ENCODE measurements at places on chromosomes 5 and 9.
A peak's percentile ranks its signal among the peaks of the same experiment; 100 is the strongest.

GRCh38 chr9:96413302-96414221, 4.6 kb downstream of the ZNF367 start:
- no peak for DNase-seq

- no peak for DNase-seq
These were observed 27.9 kb downstream of the FAM169A start for GRCh38 chr5:74838262-74838661.

DNA sequence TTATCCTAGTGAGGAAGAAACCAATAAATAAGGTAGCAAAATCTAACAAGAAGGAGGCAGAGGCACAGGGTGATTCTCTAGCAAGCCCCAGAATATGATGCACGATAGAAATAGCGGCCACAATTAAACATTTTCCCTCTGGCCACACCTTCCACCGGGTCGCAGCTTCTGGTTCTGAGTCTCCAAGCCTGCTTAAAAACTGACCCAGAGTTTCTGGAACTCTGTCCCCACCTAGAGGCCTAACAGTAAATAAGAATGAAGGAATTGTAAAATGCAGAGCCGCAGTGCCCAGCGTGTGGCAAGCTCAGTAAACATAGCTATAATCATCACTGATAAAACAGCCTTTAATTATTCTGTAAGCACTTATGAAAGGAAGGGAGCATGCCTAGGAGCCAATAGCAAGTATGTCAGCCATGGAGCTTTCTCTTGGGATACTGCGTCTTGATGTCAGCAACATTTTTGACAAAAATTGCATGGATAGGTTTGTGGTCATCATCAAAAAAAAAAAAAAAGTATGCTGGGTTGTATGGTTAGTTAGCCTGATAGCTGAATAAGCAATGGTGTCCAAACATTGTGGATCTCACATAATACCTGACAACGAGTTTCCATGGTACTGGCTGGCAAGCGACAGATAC, 465.5 kb downstream of the DNAH5 start:
- DNase-seq = peak; percentile 25

DNA sequence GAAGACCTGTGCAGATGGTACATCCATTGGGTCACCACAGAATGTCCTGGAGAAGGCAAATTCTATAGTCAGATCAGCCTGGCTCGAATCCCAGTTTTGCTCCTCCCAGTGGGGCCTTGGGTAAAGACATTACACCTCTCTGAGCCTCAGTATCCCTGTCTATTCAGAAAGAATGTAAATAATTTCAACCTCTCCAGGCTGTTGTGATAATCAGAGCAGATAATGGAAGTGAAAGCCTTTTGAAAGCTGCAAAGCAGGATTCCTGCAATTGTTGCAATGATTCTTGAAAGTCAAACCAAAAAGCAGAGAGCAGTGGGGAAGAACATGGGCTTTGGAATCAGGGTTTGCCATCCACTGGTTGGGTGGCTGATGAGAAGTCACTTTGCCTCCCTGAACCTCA, 63.2 kb downstream of the LHX2 start:
- DNase-seq = no peak

DNA sequence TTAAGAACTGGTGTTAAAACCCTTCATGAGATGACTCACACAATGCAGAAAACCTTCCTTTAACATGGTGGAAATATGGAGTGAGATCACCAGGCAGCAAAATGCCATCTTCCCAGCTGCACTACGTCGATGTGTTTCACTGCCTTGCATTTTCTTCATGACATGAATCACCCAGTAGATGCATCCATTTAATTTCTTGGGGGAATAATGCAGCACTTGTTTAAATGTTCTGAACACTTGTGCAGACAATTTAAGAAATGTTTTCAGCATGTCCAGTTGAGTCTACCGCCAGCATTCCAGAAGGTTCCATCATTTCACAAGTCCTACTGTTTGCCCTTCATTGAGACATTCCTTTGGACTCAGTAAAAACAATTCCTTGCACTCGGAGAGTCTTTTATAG, 81.6 kb downstream of the ADAMTS16 start:
- DNase-seq = no peak

DNA sequence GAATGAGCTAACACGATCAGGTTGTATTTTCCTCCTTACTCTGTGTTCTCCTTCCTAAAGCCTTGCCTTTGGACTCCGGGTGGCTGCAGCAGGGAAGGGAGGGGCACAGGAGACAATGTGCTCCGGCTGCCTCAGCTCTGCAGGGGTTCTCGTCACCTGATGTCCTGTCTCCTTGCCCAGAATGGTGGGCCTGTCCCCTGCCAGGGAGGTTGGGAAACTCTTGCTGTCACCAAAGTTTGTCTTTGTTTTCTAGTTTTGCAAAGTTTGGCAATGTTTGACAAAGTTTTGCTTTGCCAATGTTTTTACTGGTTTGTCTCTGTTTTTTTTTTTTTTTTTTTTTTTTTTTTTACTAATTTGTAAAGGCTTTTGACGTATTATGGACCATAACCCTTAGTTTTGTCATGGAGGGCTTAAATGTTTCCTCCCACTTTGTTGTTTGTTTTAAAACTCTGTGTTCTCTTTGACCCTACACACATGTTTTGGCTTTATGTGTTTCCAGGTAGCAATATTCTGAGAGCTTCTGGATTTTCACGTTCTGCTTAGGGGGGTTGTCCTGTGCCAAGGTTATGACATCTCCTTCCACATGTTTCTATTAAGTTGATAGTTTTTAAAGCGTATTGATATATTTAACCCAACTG, 49.3 kb downstream of the GADD45G start:
- DNase-seq = no peak

DNA sequence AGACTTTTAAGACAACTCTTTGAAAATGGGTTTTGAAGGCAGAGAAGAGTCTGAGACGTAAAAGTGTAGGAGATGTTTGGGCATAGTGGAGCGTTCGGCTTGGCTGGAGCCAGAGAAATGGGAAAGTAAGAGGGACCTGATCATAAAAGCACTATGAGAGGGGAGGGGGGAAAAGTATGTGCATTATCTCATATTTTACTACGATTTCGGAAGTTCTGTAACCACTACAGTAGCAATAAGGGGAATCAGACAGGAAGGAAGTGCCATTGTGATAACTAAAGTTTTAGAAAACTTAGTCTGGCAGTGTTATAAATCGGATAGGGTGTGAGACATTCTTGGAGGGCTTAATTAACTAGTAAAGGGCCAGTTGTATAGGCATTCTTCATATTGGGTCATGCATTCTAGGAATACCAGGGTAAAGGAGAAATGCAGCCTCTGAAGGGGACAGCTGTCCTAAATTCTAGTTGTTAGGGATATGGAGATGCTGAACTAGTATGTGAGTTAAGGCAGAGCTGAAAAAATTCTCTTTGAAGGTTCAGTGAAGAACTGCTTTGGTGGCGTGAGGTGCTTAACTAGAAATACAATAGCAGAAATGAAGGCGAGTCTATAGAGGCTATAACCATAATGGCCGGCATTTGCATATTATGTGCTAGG, 83.8 kb upstream of the FREM1 start:
- no peak for DNase-seq

GRCh38 chr5:138091685-138092084, 7.9 kb downstream of the WNT8A start:
- no peak for DNase-seq

DNA sequence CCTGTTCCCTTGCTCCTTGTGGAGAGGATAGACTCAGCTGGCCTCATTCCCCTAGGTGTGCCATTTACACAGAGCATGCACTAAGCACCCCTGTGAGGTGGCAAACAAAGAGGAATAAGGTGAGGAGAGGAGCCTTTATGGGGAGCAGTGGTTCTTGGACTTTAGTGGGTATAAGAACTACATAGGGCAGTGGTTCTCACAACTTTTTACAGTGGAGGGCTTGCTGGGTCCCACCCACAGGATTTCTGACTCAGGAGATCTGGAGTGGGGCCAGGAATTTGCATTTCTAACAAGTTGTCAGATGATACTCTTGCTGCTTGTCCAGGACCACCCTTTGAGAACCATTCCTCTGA, 42.0 kb downstream of the CSF1R start:
- no peak for DNase-seq
